ENCODE measurements at places on chromosomes 13 and 19.

GRCh38 chr13:100512422-100512821 lies 76.2 kb downstream of the GGACT start:
- no peak for DNase-seq

GRCh38 chr13:46184277-46184699 lies 2.3 kb upstream of the LCP1 start:
- DNase-seq: no peak

DNA sequence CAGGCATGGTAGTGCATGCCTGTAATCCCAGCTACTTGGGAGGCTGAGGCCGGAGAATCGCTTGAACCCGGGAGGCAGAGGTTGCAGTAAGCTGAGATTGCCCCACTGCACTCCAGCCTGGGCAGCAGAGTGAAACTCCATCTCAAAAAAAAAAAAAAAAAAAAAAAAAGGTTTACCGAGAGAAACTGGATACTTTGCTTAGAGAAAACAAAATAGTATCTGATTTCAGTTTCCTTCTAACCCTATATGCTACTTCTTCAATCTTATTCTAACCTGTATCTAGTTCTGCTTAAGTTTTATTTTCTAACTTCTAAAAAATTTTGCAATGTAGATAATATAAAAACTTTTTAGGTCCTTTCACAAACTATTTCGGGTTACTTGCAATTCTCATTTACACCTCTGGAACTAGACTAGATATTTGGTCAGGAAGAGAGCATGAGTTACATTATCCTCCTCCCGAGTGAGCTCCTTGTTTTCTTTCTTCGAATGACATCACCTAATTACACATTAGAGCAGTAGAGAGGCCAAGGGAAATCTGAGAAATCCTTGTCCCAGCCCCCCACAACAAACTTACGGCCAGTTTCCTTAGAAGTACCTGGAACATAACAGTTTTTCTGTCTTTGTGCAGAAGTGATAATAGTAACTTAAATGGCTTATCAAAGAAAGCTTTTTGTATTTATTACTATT lies 128.9 kb downstream of the B3GLCT start:
- DNase-seq: no peak

- no peak for DNase-seq
Measured at GRCh38 chr13:111382411-111382810, 62.0 kb downstream of the TEX29 start.

DNA sequence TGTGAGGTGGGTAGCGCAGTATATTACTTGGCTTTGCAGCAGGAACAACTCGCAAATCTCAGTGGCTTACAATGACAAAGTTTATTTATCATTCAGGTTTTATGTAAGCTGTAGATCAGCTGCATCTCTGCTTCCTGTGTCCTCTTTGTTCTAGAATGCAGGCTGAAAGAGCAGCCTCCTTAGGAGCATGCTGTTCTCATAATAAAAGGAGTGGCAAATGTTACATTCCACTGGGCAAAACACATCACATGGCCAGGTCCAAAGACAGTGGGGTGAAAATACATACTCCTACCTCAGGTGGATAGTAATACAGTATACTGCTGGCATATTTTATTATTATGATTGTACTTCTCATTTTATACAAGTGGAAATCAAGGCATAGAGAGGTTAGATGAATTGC lies 1.2 kb upstream of the CSNK1A1L start:
- no peak for DNase-seq

GRCh38 chr13:71789693-71790329 lies 77.2 kb downstream of the DACH1 start:
- DNase-seq: no peak

GRCh38 chr13:97945342-97945741 lies 8.1 kb upstream of the IPO5 start:
- DNase-seq: no peak

DNA sequence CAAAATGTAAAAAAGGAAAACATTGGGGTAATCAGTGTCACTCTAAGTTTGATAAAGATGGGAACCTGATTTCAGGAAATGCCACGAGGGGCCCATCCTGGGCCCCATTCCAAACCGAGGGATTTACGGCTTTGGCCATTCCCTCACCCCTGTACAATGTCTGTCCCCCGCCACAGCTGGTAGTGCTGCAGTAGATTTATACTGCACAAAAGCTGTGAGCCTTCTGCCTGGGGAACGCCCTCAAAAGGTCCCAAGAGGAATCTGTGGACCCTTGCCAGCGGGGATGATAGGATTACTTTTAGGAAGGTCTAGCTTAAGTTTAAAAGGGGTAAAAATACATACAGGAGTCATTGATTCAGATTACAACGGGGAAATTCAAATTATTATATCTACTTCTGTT lies 173.4 kb upstream of the SGCG start:
- DNase-seq: no peak

DNA sequence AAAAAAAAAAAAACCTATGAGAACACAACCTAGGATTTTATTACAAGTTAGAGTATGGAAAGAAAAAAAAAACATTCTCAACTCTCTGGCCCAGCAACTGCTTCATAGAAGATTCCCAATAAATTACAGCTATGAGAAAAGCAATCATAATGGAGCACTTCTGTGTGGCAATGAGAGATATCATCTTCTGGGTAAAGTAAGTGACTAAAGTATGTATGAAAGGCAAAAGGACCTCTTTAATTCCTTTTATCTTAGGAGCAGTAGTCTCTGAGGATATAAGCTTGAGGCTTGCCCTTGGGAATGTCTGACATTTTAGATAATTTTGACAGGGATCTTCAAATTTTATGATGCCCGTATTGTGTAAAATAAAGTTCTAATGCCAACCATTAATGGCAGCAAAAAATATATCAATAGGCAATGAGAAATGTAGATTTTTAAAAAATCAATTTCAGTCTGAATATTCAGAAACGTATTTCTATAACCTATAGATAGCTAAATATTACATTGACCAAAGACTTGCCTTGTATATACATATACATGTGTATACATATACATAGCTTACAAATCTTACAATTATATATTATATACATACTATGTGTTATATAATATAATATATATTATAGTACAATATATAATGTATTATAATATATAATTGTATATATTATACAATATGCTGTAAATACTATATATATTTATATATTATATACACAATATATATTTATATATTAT lies 823.9 kb upstream of the SLITRK1 start:
- no peak for DNase-seq

DNA sequence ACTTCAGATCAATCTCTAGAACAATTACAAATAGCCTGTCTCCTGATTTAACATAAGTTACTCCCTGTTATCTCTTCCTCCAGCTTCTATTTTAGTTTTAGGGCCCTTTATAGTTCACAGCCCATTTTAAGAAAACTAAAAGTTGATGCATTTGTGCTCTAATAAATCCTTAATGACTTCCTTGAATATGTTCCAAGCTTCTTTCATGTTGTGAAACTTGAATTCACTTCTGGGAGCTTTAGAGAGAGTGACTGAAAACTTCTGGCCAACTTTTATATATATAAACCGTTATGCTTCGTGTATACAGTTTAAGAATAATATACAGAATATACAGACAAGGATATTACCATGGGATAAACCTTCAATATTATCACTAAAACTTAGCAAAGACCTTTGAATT lies 366.8 kb downstream of the TBC1D4 start:
- DNase-seq: no peak

DNA sequence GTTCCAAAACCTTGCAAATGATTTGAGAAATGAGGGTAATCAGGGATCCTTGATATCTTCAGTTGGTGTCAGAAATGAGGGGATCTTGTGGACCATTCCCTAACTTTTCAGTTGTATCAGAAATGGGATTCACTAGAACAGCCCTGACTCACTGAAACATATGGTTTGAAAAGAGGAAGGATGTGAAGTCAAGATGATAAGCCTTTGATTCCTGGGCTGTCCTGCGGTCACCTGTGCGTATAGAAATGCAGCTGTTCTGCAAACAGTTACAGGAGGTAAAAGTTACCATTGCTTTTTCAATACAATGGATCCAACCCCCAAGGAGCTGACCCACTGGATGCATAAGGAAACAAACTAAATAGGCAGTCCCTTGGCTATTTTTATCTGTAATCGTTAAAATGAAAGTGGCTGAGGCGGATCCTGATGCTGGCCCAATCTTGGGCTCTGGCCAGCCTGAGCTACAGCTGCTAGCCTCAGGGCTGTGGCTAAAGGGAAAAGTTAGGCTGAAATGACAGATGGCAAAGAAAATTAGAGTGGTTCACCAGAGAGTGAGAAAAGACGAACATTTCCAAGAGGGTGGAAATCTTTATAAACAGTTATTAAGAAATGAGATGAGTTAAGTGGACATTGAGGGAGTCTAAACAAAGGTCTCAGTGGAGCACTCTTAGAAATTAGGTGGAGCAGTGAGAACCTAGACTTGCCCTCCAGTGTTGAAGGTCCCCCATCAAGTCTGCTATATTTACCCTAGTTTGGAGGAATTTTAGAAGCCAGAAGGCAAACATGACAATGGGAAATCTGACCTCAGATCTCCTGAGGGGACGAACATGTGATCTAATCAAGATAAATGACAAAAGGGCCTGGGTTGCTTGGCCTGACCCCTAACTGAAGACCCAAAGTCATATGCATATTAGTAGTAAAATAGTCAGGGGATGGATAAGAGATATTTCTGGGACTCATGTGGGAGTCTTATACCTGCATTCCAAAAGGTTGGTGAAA lies 7.6 kb downstream of the SIGLECL1 start:
- DNase-seq: no peak

GRCh38 chr13:113654175-113654560 lies 3.8 kb downstream of the ATP4B start:
- DNase-seq: no peak

- DNase-seq: no peak
Measured at GRCh38 chr13:59754411-59754810, 409.3 kb downstream of the DIAPH3 start.

GRCh38 chr13:97716746-97717145 lies 236.7 kb upstream of the IPO5 start:
- DNase-seq: no peak

DNA sequence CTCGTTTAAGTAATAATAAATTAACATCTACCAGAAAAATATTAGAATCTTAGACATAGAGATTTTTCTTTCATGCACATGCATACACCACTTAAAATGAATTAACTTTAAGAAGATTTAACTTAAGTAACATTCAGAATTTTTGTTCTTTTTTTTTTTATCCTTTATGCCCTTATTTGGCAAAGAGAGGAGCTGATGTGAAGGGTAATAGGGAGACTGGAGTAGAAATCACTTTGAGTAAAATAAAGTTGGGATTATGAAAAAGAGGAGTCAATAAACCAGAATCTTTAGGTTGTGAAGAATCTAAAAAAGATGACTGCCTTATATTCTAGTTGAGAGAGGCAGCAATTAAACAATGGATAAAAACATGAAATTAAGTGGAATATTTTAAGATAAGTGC lies 18.8 kb upstream of the MIR17HG start:
- DNase-seq: no peak

- no peak for DNase-seq
Measured at GRCh38 chr13:46109451-46109850, 4.6 kb upstream of the CPB2 start.

- DNase-seq: no peak
Measured at GRCh38 chr19:39704181-39705044, at the start of gene LGALS14. TSS of gene LGALS14 (plus strand) at chr19:39704481. CDS start at chr19:39704529, 48 bp downstream.

DNA sequence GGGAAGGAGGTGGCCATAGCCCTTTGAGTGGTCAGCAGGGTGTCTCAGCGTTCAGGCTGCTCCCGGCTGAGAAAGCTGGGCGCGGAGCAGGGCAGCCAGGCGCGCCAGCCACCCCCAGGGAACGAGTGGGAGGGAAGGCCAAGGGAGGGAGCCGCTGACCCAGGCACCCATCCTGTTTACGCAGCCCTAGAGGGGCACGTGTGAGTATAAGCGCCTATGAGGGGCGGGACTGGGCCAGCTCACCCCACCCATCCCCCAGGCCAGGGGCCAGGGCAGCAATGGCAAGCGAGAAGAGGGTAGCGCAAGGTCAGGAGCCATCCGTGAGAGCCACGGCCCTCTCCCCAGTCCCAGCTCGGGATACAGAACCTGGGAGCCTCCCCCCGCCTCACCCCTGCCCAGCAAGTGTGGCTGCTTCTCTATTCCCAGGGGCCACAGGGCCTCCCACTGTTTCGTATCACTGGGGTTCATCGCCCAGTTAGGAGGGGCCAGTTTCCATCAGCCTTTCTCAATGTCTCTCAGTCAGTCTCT lies 897 bp upstream of the DMKN start:
- no peak for DNase-seq

GRCh38 chr13:49098198-49098597 lies 121.9 kb upstream of the MLNR start:
- DNase-seq: no peak

DNA sequence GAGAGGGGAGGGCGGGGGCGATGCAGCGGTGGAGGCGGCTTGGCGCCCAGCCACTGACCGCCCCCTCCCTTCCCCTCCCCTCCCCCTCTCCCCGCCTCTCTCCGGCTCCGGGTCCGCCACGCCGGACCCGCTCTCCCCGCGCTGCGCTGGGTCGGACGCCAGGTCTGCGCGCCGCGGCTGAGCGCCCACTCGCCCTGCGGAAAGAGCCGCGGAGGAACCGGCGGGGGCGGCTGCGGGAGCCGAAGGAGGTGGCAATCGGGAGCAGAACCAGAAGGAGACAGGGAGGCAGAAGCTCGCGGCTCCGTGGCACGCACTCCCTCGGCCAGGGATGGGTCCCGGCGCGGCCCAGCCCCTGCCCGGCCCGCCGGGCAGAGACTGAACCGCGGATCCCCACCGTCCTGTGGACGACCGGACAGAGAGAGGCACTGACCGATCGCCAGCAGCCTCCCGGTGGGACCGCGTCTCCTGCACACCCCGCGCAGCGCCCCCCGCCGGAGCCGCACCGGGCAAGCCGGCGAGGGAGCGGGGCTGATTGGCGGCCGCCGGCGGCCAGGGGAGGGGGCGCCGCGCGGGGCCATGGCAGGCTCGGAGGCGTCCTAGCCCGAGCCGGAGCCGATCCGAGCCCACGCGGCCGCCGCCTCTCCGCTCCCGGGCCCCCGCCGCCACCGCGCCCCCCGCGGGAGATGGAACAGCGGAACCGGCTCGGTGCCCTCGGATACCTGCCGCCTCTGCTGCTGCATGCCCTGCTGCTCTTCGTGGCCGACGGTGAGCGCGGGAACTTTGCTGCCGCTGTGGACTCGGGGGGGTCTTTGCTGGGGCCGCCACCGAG lies at the start of gene VSTM2B:
Gene VSTM2B, plus strand, starts transcription at position 94 of the 829 bp plus-strand sequence. Its CDS starts 590 bp downstream, at position 684.
- no peak for DNase-seq

DNA sequence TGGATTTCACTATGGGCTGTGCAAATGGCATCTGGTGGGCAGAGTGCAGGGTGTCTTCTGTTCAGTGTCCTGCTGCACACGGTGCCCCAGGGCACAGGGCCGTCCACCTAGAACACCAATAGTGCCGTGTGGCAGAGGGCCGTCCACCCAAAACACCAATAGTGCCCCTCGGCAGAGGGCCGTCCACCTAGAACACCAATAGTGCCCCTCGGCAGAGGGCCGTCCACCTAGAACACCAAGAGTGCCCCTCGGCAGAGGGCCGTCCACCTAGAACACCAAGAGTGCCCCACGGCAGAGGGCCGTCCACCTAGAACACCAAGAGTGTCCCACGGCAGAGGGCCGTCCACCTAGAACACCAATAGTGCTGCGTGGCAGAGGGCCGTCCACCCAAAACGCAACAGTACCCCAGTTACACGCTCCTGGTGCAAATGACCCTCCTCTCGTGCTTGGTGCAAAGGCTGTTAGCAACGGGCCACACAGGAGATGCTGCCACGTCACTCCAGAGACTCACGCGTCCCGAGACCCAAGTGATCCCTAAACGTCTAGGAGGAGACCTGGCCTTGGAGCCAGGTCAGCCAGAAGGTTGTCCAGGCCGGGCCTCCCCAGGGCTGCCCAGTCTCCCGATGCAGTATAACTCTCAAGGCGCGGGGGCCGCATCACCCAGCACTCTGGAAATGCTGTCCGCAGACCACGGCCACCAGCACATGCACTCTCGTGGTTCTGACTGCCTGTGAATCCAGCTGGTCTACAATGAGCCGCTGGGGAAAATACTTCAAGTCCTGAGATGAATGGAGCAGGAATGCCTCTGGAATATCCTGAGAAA lies 51.5 kb downstream of the RASA3 start:
- no peak for DNase-seq
